ENCODE measurements at places on chromosomes 2 and 18. TPM values are rescaled to one million over a fixed set of nuclear protein-coding genes. Genes with fewer than 3 reads are reported as not detected.

- no peak for DNase-seq
These were observed 24.4 kb upstream of the GPR39 start for GRCh38 chr2:132392221-132392620.

GRCh38 chr2:180955101-180955500 lies 25.3 kb upstream of the UBE2E3 start:
- DNase-seq = no peak

Gene SPAG16
- 72.8 TPM for polyA plus RNA-seq

Gene C2orf15
- polyA plus RNA-seq = 12.8 TPM

DNA sequence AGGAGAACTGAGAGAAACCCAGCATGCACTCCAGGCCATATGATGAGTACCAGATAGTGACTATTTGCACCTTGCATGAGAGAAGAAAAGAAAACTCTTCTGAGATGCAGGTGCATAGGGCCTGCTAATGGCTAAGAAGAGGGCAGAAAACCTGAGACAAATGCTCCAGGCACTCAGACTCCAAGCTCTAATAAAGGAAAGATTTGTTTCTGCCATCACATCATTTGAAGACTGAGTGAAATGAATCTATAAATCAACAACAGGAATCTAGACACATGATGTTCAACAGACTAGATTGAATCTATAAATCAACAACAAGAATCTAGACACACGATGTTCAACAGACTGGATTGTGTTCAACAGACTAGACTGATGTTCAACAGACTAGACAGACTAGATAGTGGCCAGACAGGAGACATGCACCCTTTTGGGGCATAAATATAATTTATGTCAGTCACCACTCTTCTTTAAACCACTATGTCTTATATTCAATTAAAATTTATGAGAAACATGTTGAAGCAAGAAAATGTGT lies 482.7 kb upstream of the UBE2E3 start:
- no peak for DNase-seq

GRCh38 chr2:119455066-119455718 lies 23.5 kb downstream of the TMEM37 start:
- no peak for DNase-seq

DNA sequence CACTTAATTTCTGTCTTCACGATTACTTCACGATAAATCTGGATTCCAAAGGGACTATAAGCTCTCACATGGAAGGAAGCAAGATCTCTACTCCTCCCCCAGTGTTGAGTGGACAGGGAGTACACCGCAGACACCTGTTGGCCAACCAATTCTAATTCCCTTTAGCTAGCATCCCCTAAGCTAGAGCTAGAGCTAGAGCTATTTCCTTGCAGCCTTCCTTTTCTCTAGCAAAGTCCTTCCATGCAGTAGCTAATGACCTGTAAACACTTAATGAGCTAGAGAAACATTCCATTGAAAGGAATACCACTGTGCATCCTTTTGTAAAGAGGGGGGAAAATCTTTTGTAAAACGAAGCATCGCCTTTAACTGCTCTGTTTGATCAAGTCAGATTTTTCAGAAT lies 56.5 kb downstream of the BCL11A start:
- DNase-seq = no peak

DNA sequence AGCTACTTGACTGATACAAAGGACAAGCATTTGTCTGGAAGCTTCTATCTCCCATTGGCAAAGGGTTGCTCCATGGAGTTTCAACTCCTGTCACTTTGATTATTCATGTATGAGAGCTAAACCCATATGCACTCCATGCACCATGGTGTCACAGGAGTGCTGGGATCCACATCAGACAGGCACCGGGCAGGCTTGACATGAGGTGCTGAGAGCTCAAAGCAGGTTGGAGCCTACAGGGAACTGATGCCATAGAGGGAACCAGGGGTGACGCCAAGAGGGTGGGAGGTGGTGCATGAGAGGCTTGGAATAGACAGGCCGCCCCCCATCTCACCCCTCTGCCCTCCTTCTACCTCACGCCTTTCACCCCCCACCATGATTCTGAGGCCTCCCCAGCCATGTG lies 199.8 kb upstream of the CCDC68 start:
- DNase-seq = no peak

Gene GTF2A1L
- 3.2 TPM for polyA plus RNA-seq

DNA sequence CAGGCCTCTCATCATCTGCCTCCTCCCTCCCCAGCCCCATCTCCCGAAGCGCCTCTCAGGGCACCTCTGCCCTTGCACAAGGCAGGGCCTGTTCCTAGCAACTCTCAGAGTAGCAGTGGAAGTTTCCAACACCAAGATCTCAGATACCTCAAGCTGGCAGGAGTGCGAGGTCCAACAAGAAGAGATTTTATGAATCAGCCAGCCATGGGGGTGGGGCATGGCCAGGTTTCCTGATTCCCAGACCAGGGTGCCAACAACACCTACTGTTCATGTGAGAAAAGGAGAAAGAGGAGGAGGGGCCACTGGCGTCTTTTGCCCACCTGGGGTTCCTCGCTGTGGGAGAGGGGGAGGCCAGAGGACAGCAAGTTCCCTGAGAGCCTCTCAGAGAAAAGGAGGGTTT lies 6.6 kb upstream of the STEAP3 start:
- DNase-seq = no peak

DNA sequence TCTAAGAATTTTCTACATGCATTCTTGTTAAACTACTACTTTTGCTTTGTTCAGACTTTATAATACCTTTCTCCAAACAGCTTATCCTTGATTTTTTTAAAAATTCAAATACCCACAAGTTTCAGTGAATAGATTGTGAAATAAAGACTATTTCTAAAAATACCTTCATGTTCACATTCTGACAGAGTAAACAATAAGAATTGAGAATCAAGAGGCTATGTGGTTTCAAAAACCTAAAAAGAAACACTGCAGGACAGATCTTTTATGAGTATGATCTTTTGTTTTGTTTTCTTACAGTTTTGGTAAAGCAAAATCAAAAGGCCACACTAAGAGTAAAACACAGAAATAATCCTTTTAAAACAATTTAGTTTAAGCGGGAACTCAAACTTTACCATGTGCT lies 21.2 kb downstream of the ALS2 start:
- no peak for DNase-seq

Gene DLX1
- polyA plus RNA-seq = 0.16 TPM

Gene TBC1D8
- polyA plus RNA-seq = 29.5 TPM

DNA sequence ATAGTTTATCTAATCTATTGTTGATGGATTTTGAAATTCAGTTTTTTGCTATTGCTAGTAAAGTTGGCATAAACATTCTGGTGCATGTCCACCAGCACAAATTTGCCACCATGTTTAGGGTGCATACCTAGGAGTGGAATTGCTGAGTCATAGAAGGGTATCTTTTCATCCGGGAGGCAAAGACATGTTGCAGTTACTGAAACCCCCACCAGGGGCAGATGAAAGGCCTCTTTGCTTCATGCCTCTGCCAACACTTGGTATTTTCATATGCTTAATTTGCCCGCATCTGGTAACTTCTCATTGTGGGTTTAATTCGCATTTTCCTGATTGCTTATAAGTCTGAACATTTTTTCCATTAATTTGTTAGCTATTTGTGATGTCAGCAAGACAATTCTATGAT lies 8.2 kb downstream of the DCC start:
- no peak for DNase-seq

DNA sequence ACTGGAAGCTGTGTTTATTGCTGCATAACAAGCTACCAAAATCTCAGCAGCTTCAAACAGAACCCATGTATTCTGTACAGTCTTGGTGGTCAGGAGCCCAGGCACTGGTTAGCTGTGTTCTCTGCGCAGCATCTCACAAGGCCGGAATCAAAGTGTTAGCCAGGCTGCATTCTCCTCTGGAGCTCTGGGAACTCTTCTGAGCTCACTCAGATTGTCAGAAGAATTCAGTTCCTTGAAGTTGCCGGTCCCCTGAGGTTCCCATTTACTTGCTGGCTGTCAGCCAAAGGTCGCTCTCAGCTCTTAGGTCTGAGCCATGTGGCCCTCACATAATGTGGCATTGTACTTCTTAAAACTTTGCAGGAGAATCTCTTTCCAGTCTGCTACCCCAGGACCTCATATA lies 123.6 kb upstream of the SMIM21 start:
- peak; percentile 10 for DNase-seq

Gene CFAP65
- polyA plus RNA-seq = 0.26 TPM
